ENCODE measurements at places on chromosomes 4 and X.

DNA sequence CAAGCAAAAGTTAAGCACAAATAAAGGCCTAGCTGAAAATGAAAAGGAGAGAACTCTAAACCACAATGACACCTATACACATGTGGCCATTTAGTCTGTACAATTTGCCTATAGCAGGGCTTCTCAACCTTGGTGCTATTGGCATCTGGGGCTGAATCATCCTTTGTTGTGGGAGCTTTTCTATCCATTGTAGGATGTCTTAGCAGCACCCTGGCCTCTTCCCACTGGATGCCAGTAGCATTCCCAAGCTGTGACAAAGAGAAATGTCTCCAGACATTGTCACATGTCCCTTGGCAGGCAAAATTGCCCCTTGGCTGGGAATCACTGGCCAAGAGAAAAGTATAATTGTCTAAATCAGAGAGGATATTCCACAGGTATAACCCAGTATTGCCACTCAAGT is 13.5 kb upstream of the PRPS2 start:
- no peak for DNase-seq

GRCh38 chrX:69158166-69158980 is 6.9 kb downstream of the PJA1 start:
- DNase-seq: no peak

- no peak for DNase-seq
These were observed 17.1 kb downstream of the PRIMPOL start for GRCh38 chr4:184666670-184667069.

- no peak for DNase-seq
These were observed 15.2 kb upstream of the SCOC start for GRCh38 chr4:140358281-140358680.

GRCh38 chrX:80173261-80173660 is 158.7 kb downstream of the TBX22 start:
- no peak for DNase-seq

DNA sequence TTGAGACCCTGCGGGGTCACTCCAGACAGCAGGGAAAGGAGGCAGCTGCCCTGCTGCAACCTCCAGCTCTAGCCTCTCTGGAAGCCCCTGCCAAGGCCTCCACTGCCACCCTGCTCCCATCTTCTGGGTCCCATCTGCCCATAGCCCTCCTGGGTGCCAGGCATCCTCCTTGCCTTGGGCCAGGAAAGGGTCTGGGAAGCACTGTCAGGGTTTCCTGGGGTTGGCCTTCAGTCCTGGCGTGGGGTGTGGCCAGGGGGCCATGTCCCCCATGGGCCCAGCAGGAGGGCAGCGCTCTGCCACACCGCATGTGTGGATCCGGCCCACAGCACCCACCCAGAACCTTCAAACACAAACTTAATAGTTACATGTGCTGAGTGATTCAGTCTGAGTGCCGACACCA is 3.4 kb upstream of the CPLX1 start:
- no peak for DNase-seq

- DNase-seq: no peak
These were observed 59.3 kb downstream of the AREG start for GRCh38 chr4:74504212-74504611.

DNA sequence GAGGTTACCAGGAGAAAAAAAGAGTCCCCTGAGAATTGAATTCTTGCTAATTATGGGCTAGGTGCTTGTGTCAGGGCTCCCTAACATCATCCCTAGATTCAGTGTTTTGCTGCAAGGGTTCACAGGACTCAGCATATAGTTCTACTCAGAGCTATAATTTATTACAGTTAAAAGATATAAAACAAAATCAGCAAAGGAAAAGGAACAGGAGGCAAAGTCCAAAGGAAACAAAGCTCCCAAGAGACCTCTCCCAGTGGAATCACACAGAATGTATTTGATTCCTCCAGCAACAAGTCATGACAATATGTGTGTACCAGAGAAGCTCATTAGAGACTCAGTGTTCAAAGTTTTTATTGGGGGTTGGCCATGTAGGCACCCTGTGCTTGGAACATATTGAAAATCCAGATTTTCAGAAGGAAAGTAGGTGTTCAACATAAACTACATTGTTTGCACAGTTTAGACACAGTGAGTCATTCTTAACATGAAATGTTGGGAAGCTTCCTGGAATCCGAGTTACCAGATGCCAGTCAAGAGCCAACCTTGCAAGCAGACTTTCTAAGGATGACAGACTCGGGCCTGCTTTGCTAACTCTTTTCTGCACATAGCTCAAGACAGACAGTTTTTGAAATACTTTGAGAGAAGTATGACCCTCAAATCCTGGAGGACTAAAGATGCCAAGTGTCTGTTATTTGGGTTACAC is 311.3 kb upstream of the EMCN start:
- no peak for DNase-seq

- DNase-seq: no peak
These were observed 1275.3 kb upstream of the TENM3 start for GRCh38 chr4:180967936-180968335.

- DNase-seq: no peak
These were observed 56.2 kb downstream of the APOO start for GRCh38 chrX:23851544-23851943.

GRCh38 chrX:24005028-24005427 is 22.0 kb downstream of the KLHL15 start:
- no peak for DNase-seq

DNA sequence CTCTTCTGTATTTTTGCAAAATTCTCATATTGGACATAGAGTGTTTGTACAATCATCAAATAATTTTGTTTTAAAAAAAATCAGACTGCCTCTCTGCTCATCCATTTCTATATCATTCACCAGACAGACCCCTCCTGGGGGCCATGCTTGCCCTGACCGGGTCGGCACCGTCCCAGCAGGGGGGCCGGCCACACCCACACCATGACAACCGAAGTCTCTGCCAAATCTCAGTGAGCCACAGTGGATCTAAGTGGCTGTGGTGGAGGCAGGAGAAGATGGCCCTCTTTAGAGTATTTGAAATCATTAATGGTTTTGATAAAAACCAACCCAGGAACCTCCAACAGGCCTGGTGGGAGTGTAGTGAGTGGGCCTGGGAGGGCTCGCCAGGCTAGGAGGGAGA is 66.9 kb upstream of the ADRA2C start:
- no peak for DNase-seq

DNA sequence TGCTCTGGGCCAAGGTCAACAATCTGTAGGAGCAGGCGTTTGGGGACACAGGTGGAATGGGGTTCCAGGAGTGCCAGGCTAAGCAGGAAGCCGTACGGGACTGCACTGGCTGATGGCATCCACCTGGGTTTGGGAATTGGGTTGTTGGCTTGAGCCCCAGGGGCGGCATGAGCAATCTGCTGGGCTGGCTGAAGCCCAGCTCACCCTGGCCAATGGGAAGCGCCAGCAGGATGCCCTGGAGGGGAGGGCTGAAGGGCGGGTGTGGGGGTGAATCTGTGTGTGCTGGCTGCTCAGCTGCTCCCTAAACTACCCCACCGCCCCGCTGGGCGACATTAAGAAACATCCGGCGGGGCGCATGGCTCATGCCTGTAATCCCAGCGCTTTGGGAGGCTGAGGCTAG is 8.9 kb upstream of the RGS12 start:
- DNase-seq: no peak

- DNase-seq: no peak
These were observed 79.8 kb upstream of the ADGRA3 start for GRCh38 chr4:22595684-22596083.
